ENCODE measurements at places on chromosomes 12 and 14.

DNA sequence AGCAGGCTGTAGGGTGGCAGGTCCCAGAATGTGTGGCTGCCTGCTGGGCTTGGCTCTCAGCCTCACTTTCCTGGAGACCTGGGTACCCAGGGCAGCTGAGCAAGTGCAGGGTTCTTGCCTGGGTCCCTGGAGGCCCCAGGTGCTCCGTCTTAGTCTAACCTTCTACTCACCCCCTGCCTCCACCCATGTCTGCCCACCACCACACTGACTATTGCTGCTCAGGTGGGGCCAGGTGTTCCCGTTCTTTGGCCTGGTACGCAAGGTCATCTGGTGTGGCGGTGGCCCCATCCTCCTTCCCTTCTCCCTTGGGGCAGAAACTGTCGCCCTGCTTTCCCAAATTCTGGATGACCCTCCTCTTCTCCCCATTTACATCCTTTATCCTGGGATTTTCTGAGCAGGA, 319.9 kb downstream of the TMEM121 start:
- DNase-seq, result no peak

GRCh38 chr14:95222151-95222631, 64.9 kb upstream of the DICER1 start:
- DNase-seq, result no peak

DNA sequence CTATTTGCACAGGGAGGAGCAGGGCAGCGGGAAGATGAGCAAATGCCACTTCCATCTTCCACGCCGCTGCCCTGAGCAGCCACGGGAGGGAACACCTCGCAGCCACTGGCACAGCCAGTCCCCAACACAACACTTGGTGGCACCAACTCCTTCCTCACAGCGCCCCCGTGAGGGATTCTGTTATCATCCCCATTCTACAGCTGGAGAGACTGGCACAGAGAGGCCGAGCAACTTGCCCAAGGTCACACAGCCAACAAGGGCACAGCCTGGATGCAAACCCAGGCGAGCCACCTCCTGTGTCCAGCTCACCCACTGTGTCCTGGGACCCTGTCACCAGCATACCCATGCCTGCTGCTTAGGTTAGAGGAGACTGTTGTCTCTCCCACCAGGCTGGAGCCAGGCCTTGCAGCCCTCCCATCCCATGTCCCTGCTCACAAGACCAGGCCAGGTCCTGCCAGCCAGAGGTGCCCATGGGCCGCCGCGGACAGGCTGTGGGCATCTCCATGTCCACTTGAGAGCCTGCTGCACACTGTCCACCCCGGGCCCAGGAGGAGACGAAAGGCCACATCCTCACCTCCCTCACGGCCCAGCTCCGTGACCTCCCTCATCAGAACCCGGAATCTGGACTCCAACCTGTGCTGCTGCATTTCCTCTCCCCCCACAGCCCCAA, 57.0 kb downstream of the NCOR2 start:
- DNase-seq, result no peak

- no peak for DNase-seq
These were observed 10.3 kb downstream of the FBRSL1 start for GRCh38 chr12:132500142-132500855.

DNA sequence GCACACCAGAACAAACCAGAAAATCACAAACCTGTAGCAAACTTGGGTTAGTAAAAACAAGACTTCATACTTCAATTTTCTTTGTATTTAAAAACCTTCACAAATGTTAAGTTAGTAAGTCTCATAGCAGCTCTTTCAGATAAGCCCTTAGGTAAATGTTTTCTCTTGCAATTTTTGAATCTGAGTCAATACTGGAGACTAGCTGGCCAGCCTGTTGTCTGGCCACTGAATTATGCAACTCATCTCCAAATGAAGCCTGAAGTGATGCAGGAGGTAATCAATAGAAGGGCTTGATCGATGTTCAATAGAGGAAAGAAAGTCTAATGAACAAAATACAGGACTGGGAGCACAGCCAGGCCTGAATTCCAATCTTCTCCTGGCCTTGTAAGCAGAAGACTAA, 465.2 kb downstream of the LRIG3 start:
- no peak for DNase-seq

GRCh38 chr14:61525293-61526011, 169.9 kb upstream of the HIF1A start:
- DNase-seq, result no peak

- DNase-seq, result no peak
These were observed 83.2 kb downstream of the ITPR2 start for GRCh38 chr12:26749781-26750180.

- DNase-seq, result no peak
These were observed 33.7 kb downstream of the FAM186A start for GRCh38 chr12:50362671-50363070.

DNA sequence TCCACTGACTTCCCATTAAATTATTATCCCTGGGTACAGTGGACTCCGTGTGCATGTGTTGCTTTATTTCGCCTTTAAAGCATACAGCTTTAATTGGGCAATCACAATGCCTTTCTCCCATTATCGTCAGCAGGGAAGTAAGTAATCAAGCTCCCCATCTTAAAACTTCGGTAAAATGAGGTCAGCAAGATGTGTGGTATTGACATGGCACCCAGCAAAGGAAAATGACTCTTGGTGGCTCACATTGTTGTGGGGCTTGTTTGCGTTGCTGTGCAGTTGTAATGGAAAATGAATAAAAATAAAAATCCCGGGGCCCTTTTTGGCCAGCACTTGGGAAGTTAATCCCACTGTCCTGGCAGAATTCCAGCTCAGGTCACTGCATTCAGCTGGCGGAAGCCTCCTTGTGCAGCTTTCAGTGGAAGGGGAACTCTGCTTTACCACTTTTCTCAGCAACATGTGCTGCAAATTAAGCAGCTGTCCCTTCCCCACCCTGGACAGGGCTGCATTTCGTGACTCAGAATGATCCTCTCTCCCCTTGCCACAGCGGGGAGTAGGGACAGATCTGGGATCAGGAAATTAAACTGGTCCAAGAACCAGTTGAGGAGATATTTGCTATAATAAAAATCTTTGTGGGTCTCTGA, 13.9 kb upstream of the ATP2A2 start:
- no peak for DNase-seq

- no peak for DNase-seq
These were observed 69.7 kb upstream of the STAC3 start for GRCh38 chr12:57320639-57321038.
